ENCODE measurements at places on chromosomes 3 and 15. TPM values are rescaled to one million over a fixed set of nuclear protein-coding genes. Genes with fewer than 3 reads are reported as not detected.

DNA sequence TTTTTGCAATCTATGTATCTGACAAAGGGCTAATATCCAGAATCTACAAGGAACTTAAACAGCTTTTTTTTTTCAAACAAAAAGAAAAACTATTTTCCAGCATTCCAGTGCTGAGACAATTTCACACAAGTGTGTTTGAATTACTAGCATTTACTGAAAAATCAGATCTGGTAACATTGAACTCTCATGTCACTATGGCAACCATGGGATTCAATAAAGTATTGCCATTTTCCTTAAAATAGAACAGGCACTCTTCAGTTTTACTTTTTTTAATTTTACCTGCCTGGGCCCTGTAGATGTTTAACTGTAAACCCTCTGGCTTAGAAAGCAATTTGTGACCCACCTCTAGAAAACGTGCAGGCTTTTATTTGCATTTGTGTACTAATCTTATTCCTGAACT, 105.4 kb downstream of the MITF start:
- H3K4me3 ChIP-seq, result no peak overlapping the region
- H3K27me3 ChIP-seq, result no peaks in the 10 kb centered on the region
- no peaks in the 10 kb centered on the region for H3K4me1 ChIP-seq
- H3K27ac ChIP-seq, result no peak overlapping the region
- H3K36me3 ChIP-seq, result no peaks in the 10 kb centered on the region

- H3K27ac ChIP-seq, result no peak overlapping the region
- no peak overlapping the region for H3K4me3 ChIP-seq
- no peaks in the 10 kb centered on the region for H3K4me1 ChIP-seq
Measured at GRCh38 chr3:105473521-105474223, 107.0 kb downstream of the ALCAM start.

DNA sequence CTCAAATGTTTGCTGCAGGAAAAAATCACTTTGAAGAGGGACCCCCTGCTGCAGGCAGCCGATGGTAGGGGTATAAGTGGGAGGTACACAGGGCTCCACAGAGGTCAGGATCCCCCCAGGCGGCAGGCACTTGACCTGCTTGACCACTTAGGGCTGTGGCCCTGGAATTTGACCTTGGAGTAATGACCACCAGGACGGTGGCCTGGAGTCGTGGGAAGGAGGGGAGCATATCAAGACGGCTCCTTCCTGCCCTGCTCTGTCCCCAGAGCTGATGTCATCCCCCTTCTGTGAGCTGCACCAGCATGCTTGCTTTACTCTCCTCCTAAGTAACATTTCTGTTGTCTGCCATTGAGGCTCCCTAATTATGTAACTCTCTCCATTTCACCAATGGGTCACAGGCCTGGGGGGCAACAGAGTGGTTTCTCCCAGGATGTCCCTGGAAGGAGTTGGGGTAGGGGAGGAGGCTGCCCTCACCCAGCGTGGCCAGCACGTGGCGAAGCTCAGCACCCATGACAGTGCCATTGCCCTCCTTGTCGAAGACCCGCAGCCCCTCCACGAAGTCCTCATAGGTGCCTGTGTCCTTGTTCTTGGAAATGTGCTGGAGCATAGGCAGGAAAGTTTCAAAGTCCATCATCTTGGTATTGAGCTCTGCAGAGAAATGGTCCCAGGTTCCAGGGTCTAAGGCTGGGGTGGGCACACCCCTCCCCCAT, 4.1 kb downstream of the MYL3 start:
- H3K27ac ChIP-seq, result no peak overlapping the region
- H3K4me1 ChIP-seq, result no peaks in the 10 kb centered on the region
- H3K36me3 ChIP-seq, result no peaks in the 10 kb centered on the region
- no peaks in the 10 kb centered on the region for H3K27me3 ChIP-seq
- no peak overlapping the region for H3K4me3 ChIP-seq
- no peak for DNase-seq

DNA sequence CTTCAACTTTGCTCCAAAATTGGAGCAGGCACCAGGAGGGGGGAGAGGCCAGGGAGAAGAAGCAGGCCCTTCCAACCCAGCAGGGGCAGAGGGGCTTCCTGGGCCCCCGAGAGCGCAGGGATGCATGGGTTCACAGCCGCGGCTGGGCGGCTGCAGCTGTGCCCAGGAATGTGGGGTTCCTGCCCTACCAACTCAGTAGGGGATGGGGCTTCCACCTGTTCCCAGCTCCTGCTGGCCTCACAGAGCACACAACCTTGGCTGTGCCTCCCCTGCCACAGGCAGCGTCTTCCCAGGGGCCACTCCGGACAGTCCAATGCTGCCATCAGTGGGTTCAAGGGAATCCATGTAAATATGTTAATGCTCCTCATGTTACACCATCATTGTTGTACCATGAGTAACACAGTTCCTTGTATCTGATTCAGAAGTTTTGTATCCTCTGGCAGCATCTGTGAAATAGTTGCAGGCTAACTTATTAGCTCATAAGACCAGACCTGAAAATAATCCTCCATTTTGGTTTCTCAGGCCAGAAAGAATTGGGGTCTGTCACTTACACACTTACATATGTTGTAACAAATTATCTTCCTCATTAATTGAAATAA, 12.1 kb upstream of the SIAH2 start:
- H3K27ac ChIP-seq, result no peak overlapping the region
- DNase-seq, result no peak
- H3K4me3 ChIP-seq, result no peak overlapping the region
- H3K36me3 ChIP-seq, result no peaks in the 10 kb centered on the region

- no peaks in the 10 kb centered on the region for H3K4me1 ChIP-seq
- no peaks in the 10 kb centered on the region for H3K36me3 ChIP-seq
- H3K27ac ChIP-seq, result no peak overlapping the region
- no peaks in the 10 kb centered on the region for H3K27me3 ChIP-seq
- no peak overlapping the region for H3K4me3 ChIP-seq
- DNase-seq, result no peak
Measured at GRCh38 chr3:143902210-143902609, 53.9 kb upstream of the SLC9A9 start.

DNA sequence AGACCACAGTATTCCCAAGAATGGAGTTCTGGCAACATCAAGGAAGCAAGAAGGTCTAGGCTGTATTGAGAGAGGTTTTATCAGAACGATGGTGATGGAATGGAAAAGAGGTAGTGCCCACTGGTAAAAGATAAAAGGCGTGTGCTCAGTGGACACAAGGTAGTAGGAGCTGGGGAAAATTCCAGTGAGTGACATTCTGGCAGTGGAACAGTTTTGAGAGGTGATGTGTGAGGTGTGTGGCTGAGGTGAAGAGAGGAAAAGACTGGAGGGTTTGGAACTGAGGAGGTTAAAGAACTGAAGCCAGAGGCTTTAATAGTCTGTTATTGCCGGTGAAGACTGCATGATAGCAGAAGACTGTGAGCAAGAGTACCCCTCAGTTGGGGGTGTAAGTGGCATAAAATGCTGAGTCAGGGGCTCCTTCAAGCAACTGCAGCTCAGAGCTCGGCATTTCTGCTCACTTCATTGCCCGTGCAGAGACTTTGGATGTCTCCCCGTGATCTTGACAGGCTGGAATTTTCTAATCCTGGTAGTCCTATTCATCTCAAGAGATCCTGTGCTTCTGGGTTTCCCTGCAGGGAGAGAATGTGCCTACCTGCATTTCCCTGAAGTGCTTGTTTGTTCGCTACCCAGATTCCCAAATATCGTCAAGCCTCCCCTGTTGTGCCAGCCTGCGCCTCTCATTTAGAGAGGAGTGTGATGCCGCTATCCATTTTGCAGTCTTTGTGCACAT, 191.0 kb downstream of the SATB1 start:
- H3K36me3 ChIP-seq, result no peaks in the 10 kb centered on the region
- no peak overlapping the region for H3K27ac ChIP-seq

DNA sequence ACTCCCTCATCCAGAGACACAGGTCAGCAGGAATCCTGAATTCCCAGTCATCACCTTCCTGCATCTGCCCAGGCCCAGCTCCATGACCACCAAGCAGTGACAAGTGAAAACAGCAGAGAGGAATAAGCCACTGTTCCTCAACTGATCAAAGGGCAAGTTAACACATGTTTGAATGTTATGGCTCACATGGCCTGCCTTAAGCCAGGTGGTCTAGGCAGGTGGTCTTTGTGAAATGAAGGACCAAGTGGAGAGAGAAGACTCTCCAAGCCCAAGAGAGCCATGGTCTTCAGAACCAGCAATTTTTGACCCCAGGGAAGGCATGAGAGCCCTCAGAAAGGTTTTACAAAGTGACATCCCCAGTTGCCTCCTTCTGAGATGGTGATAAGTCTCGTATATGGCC, 161.8 kb downstream of the EPHB1 start:
- no peaks in the 10 kb centered on the region for H3K27me3 ChIP-seq
- H3K4me1 ChIP-seq, result no peaks in the 10 kb centered on the region
- H3K27ac ChIP-seq, result no peak overlapping the region
- no peaks in the 10 kb centered on the region for H3K36me3 ChIP-seq
- H3K4me3 ChIP-seq, result no peak overlapping the region
- no peak for DNase-seq

The RTP1 gene
- total RNA-seq, result not detected

DNA sequence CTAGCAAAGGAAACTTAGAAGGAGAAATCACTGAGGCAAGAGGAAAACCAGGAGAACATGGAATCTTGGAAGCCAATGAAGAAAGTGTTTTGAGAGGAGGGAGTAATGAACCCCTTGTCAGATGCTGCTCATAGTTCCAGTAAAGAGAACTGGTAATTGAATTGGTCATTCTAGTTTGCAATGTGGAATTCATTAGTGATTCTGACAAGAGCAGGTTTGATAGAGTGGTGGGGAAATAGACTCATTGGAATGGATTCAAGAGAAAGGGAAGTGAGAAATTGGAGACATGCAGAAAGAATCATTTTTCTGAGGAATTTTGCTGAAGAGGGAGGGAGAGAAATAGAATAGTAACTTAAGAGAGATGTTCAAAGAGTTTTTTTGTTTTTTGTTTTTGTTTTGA, 21.0 kb downstream of the GLCE start:
- no peak overlapping the region for H3K27ac ChIP-seq
- no peaks in the 10 kb centered on the region for H3K36me3 ChIP-seq
- H3K4me3 ChIP-seq, result no peak overlapping the region

GRCh38 chr3:186110975-186111974, 2.4 kb upstream of the ETV5 start:
- peaks cover 46% of the 10 kb centered on the region for H3K27me3 ChIP-seq
- H3K4me3 ChIP-seq, result no peak overlapping the region
- H3K4me1 ChIP-seq, result peaks cover 35% of the 10 kb centered on the region
- no peak for DNase-seq
- no peaks in the 10 kb centered on the region for H3K36me3 ChIP-seq

The CTXN2 gene
- total RNA-seq, result not detected

DNA sequence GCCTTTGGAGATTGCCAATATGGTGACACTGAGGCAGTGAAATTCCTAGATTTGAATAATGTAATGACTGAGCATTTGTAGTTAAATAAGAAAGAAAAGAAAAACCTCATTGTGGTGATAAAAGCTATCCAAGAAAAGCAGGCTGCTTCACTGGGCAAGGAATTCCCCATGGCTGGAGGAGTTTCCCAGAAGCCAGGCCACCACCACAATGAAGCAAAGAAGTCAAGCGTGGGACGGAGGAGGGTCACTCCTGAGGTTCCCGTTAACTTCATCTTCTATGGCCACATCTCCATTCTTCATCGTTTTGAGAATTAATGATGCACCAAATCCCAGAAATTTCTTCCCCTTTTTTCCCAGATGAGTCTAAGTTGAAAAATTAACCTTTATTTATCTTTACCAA, 185.8 kb upstream of the BCL6 start:
- no peaks in the 10 kb centered on the region for H3K36me3 ChIP-seq
- DNase-seq, result no peak
- no peak overlapping the region for H3K27ac ChIP-seq

DNA sequence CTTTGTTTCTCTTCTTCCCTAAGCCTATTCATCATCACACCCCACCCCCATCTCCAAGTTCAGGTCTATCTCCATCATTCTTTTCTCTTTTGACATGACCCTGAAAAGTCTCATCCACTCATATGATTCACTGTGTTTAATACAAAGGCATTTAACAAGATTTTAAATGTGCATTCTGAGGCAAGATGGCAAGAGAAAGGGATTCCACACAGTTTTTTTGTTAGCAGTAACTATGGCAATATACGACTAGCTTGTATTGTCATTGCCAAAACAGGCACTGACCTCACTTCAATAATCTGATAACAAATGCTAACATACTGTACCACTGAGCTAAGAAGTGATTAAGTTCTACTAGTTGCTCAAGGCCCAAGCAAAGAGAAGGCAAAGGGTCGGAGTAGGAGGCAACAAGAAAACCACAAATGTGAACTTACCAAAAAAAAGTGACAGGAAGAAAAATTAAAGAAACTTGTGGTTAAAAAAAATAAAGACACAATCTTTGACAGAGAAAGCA, 53.2 kb downstream of the FBN1 start:
- H3K27me3 ChIP-seq, result no peaks in the 10 kb centered on the region
- no peak overlapping the region for H3K4me3 ChIP-seq
- no peaks in the 10 kb centered on the region for H3K36me3 ChIP-seq
- no peak for DNase-seq

DNA sequence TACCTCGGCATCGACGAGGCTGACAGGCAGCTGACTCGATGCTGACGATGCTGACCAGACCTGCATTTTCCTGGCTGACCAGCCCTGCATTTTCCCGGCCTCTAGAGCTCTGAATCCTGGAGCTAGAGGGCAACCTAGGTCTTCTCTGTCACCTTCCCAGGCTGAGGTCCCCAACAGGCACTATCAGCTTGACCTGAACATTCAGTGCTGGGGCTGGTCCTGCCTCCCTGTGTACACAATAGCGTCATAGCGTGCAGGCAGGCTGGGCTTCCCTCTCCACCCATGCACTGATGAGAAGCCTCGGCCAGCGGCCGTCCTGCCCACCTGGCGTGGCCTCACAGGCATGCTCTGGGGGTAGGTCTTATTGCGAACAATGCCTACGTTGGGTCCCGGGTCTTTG, 62.3 kb upstream of the SNRPA1 start:
- no peak overlapping the region for H3K4me3 ChIP-seq
- H3K36me3 ChIP-seq, result no peaks in the 10 kb centered on the region
- no peaks in the 10 kb centered on the region for H3K27me3 ChIP-seq
- DNase-seq, result no peak

- no peaks in the 10 kb centered on the region for H3K36me3 ChIP-seq
- no peaks in the 10 kb centered on the region for H3K27me3 ChIP-seq
- H3K27ac ChIP-seq, result no peak overlapping the region
- H3K4me1 ChIP-seq, result no peaks in the 10 kb centered on the region
Measured at GRCh38 chr3:64898941-64899340, 211.1 kb upstream of the ADAMTS9 start.

The NR1I2 gene
- 0.49 TPM for total RNA-seq

DNA sequence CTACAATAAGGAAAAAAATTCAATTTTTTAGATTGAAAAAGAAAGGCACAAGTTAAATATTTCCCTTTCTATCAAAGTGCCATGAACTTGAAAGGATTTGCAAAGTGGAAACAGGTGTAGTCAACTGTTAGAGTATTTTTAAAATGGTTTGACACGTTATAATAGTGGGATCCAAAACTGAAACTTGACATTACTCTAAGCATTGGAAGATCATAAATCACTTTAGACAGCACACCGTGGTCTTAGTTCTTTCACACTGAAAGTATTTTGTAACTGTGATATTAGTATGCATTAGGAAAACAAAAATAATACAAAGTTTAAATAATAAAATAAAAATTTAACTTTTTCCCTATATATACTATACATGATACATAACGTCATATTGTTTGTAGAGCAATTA, 933.1 kb downstream of the EPHA3 start:
- no peak overlapping the region for H3K4me3 ChIP-seq
- H3K27me3 ChIP-seq, result no peaks in the 10 kb centered on the region
- no peak overlapping the region for H3K27ac ChIP-seq
- no peak for DNase-seq

The GOLGA8B gene
- total RNA-seq, result 340 TPM

The IL17RB gene
- 0.64 TPM for total RNA-seq
